ENCODE measurements at places on chromosomes 5 and 9.

- DNase-seq, result no peak
These were observed 957 bp downstream of the PRELID1 start for GRCh38 chr5:177304392-177305119.

- DNase-seq, result no peak
These were observed 9.3 kb upstream of the KIF4B start for GRCh38 chr5:155004138-155004744.

DNA sequence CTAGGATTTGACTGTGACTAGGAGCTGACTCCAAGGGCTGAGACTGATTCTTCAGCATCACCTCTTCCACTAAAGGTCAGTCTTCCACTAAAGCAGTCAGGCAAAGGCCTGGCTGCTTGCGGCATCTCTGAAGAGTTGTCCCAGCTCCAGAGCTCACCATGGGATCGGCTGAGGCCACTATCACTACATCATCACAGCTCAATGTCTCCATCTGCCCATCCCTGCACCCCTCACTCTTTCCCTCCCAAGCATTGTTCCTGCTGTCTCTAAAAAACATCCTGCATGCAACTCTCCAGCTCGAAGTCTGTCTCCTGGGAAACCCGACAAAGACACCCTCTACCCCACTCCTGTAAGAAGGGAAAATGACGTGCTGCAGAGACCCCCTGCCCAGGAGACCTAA lies 15.5 kb upstream of the WWC1 start:
- no peak for DNase-seq

DNA sequence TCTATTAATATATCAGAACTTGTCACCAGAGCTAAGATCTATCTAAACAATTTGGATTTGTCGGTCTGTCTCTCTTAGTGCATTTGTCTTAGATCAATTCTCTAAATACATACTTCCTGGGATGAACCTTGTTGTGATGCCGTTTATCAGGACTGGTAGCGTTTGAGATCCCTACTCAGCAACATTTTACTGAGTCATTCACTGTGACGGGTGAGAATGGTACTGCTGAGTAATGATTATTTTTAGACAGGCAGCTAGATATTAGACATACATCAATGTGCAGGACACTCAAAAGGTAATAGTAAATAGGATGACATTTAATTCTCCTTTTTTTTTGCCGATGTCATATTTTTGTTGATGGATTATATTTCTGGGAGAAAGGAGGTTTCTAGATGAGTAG lies 209.0 kb downstream of the CSNK1G3 start:
- no peak for DNase-seq

DNA sequence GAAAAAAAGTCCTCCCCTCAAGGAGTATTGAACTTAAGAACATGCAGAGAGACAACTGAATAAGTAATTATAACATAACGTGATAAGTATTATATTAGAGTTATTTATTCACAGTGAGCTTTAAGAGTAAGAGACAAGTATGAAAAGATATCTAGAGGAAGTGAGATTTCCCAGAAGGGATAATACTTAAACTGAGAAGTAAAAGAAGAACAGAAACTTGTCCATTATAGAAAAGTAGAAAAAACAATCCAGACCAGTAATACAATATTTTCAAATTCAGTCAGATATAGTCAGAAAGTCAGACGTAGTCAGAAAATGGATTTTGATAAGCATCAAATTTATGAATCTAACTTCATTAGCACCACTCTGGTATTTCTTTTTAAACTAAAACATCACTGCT lies 613.0 kb upstream of the CCNG1 start:
- no peak for DNase-seq

- no peak for DNase-seq
These were observed 153.3 kb downstream of the YIPF5 start for GRCh38 chr5:144017119-144017518.

DNA sequence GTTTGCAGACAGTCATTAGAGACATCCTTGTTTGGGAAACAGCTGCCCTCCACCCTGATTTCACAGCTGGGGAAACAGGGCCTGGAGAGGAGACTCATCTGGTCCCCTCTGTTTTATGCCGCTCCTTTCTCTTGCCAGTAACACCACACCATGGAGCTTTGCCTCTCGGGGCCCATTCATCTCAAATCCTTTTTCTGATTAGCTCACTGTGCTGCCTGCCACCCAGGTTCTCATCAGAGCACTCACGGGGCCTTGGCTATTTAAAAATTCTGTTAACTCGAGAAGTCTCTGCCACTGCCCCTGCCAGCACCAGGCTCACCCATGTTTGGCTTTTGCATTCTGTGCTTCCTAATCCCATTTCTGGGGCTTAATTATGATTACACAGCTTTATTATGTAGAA lies 36.8 kb upstream of the C5orf58 start:
- no peak for DNase-seq

DNA sequence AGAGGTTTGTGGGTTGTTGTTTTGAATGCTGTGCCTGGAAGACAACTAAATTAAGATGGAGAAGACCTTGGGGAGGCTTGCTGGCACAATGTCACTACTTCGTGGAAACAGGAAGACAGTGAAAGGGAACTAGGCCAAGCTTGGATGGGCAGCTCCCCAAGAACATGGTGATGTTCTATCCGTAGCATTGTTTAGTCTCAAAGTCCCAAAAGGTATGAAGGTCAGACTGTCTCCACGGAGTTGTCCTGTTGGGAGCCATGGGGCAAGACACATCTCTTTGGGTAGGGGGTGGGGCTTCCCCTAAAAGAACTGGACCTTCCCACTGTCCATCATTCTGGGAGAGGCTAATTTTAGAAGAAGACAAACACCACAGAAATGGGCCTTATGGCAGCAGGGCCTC lies 140.5 kb downstream of the ENTREP1 start:
- peak; percentile 74 for DNase-seq

- no peak for DNase-seq
These were observed 12.5 kb upstream of the NREP start for GRCh38 chr5:111769541-111769940.

- no peak for DNase-seq
These were observed 63.8 kb downstream of the PTTG1 start for GRCh38 chr5:160485364-160485969.

- DNase-seq, result peak; percentile 73
These were observed 10.4 kb downstream of the ANGPTL2 start for GRCh38 chr9:127112056-127112455.

- DNase-seq, result peak; percentile 71
These were observed 121.2 kb downstream of the PALM2AKAP2 start for GRCh38 chr9:109901201-109901600.

GRCh38 chr5:92652756-92653155 lies 928.3 kb downstream of the NR2F1-AS1 start:
- peak; percentile 47 for DNase-seq

- no peak for DNase-seq
These were observed 738.2 kb downstream of the BRINP1 start for GRCh38 chr9:118630931-118631595.

GRCh38 chr5:175124821-175125220 lies 319.2 kb downstream of the DRD1 start:
- no peak for DNase-seq

DNA sequence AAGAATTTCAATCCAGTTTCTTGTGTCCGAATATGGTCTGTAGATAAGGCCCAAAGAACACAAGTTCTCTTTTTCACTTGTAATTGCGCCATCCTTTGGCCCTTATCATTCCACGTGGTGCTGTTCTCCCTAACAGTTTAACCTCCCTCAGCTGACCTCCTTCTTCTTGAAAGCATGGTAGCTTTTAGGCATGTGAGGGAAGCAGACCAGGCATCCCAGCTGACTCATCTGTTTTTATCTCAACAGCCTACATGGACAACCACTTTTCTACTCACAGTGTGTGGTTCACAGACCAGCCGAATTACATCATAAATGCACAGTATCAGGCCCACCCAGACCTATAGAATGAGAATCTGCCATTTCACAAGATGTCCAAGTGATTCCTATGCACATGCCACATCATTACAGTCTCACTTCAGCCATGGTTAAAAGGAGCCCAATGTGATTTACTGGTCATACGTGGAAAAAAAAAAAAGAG lies 26.9 kb upstream of the PLIN2 start:
- peak; percentile 30 for DNase-seq

- peak; percentile 11 for DNase-seq
These were observed 1072.4 kb upstream of the CDH9 start for GRCh38 chr5:28110781-28111180.

- peak; percentile 86 for DNase-seq
These were observed 3.5 kb upstream of the EXOSC2 start for GRCh38 chr9:130689937-130690700.
